ENCODE measurements at places on chromosomes 12 and 14. TPM values are rescaled to one million over a fixed set of nuclear protein-coding genes. Genes with fewer than 3 reads are reported as not detected.

- DNase-seq, result no peak
Observed at GRCh38 chr12:132746613-132747012, 15.0 kb downstream of the ANKLE2 start.

GRCh38 chr12:46770501-46771183 lies 55.2 kb downstream of the SLC38A4 start:
- DNase-seq, result no peak

The BMP4 gene
- total RNA-seq, result 4.1 TPM

DNA sequence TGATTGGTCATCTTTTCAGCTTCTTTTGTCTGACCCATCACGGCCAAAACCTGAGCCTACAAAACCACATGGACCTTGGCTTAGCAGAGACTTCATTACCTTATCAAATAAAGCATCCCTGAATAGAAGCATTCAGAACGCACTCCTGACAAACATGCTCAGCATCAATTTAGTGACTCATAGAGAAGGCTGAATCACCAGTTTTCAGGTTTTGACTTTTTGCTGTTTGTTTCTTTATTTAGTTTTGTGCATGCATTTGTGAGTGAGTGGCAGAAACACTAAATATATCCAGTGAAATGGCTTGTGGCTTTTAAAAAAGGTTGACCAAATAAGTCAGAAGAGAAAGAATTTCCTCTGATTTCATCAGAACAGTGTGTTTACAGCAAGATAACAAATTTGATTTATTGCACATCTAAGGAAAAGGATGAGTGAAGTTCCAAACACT lies 19.0 kb upstream of the OVCH1 start:
- no peak for DNase-seq

The AMN gene
- not detected for total RNA-seq

GRCh38 chr12:63400718-63401117 lies 249.7 kb upstream of the AVPR1A start:
- DNase-seq, result no peak

The TPH2 gene
- total RNA-seq, result 1.4 TPM
